ENCODE measurements at places on chromosomes 12 and 14.

DNA sequence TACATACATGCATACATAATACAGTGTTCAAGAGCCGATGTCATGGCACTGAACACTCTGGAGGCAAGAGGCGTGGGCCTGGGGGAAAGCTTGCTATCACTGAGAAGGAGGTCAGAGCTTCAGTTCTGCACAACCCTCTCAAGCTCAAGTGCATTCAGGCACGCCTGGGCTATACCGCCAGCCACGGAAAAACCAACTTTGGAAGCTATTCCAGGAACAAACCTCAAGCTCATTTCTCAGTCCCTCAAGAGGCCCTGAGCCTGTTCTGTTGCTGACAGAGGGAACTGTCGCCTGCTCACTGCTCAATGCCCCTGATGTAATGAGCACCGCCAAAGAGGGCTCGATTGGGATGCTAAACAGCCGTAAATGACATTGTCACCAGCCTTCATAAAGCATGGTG is 9.2 kb downstream of the NOS1 start:
- no peak for DNase-seq

DNA sequence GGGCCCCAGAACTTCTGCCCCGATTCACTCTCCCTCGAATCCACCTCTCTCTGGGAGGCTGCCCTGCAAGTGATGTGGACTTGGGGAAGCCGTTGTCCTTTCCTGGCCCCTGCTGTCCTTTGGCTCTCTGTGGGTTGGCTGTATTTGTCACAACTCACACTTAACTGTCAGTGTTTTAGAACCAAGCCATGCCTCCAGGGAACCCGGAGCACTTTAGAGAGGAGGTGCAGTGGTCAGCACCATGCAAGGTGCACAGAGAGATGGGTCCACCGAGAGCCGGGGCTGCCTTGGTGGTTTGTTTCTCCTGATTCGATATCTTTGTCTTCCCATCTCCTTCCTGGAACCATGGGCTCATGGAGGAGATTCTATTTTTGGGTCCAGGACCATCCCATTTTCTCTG is 129.5 kb upstream of the RTL1 start:
- no peak for DNase-seq

GRCh38 chr12:92861381-92861780 is 67.7 kb downstream of the EEA1 start:
- no peak for DNase-seq

DNA sequence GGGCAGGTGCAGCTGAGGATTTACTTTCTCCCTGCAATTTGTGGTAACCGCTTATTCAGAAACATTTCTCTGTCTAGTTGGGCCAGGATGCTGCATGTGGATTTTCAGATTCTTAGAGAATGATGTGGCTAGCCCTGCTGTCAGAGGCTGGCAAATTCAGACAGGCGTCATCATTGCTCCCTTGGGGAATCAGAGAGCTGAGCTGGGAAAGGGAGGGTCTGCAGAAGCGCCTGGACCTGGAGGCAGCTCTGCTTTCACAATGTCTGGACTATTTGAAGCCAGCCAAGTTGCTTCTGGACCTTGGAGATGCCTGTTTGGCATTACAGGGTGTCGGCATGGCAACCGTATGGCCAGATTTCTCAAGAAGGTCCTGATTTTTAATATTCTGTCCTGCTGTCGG is 3.4 kb downstream of the GALNT16 start:
- no peak for DNase-seq

DNA sequence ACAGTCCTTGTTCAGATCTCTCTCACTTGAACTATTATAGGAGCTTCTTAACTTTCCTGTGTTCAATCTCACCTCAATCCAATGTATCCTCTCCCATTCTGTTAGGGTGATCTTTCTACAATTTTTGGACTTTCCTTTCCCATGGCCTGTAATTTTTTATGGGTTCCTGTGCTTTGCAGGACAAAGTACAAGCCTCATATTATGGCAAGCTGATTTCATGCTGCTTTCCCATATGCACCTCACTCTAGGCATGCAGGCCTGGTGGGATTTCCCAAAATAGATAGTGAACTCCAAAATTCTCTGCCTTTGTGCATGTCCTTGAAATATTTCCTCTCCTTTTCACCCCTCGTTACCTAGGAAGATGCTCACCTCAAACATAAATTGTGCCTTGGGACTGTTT is 499.4 kb downstream of the NAV3 start:
- no peak for DNase-seq

- no peak for DNase-seq
Measured at GRCh38 chr12:65673156-65673690, 151.1 kb upstream of the HMGA2 start.

All from SW 1271 (cell line).